Cardiac fibroblast (primary cell): ENCODE measurements at places on chromosomes 1 and 21.

GRCh38 chr21:27536319-27536718, 569.4 kb upstream of the ADAMTS5 start:
- peak; percentile 73 for DNase-seq

- DNase-seq, result peak; percentile 29
Observed at GRCh38 chr1:77313491-77313890, 31.7 kb downstream of the AK5 start.

DNA sequence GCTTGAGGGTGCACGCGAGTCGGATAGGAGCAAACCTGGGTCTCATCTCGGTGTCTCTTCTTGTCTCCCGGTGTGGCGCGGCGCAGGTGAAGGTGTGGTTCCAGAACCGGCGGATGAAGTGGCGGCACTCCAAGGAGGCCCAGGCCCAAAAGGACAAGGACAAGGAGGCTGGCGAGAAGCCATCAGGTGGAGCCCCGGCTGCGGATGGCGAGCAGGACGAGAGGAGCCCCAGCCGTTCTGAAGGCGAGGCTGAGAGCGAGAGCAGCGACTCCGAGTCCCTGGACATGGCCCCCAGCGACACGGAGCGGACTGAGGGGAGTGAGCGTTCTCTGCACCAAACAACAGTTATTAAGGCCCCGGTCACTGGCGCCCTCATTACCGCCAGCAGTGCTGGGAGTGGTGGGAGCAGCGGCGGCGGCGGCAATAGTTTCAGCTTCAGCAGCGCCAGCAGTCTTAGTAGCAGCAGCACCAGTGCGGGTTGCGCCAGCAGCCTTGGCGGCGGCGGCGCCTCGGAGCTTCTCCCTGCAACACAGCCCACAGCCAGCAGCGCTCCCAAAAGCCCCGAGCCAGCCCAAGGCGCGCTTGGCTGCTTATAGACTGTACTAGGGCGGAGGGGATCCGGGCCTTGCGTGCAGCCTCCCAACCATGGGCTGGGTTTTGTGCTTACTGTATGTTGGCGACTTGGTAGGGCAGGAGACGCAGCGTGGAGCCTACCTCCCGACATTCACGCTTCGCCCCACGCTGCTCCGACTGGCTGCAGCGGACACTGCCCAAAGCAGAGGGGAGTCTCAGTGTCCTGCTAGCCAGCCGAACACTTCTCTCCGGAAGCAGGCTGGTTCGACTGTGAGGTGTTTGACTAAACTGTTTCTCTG, 5.1 kb downstream of the HLX start:
- no peak for DNase-seq

DNA sequence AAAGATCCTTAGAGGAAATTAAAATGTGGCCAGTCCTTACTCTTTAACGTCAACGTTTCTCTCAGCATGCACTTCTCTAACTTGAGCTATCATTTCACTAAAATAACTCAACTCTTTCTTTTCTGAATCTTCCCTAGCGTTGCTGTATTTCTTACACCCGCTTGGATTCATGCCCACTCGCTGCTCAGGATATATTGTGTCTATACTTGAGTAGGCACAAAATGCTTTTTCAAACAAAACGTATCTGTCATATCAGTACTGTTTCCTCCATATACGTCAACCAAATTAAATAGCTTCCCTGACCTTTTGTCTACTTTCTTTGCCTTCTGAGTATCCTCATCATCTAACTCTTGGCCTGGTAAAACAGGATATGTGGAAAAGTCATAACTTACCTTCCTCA, 549.7 kb downstream of the SMYD3 start:
- DNase-seq, result no peak

DNA sequence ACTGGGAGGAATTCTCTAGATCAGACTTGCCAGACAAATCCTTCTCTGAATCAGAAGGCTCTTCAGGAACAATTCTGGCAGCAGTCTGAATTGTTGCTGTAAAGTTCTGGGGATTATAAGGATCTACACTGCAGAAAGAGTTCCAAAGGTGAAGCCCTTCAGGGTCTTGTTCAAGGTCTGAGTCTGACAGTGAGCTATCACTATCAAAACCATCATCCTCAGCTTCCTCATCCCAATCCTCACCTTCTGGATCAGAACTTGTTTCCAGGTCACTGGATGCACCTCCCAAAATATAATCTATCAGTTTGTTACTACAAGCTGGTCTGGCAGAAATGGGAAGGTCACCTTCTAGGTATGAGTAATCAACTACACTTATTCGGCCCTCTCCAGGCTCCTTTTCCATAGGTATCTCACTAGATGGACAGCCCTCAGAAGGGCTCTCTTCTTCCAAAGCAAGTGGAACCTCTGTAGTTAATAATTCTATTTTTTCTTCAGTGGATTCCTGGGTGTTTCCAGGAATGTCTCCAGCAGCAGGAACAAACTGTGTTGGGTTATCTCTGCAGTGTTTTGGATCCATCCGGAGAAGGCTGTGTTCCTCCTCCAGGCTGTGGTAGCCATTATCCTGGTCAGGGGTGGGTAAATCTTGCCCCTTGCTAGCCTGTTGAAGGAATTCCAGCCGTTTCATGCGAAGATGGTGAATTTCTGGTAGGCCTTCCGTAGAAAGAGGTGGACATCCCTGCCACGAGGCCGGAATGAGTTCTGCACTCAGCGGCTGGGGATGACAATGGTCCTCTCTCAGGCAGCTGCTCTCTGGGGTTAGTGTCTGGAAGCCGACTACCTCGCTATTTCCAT, 1.6 kb downstream of the PPP1R15B start:
- no peak for DNase-seq

DNA sequence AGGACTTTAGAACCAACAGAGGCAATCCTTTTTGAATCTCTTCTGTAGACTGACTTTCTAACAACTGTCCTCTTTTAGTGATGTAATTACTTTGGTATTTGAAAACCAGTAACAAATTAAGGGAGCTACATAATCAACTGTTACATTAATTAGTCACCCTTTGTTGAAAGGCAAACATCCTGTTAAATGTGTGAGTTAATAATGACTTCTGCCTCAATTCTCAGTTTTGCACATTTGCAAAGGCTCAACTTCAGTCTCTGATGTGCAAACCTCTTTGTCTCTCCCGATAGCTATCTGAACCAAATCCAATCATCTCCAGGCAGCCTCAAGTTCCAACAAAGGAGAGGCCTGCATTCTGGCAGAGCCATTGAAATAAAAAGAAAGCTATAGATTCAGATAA, 135.4 kb upstream of the C8B start:
- DNase-seq, result no peak

- no peak for DNase-seq
Observed at GRCh38 chr1:236677641-236678235, 8.6 kb upstream of the ACTN2 start.

GRCh38 chr1:208433971-208434370, 189.8 kb upstream of the PLXNA2 start:
- DNase-seq, result peak; percentile 9

DNA sequence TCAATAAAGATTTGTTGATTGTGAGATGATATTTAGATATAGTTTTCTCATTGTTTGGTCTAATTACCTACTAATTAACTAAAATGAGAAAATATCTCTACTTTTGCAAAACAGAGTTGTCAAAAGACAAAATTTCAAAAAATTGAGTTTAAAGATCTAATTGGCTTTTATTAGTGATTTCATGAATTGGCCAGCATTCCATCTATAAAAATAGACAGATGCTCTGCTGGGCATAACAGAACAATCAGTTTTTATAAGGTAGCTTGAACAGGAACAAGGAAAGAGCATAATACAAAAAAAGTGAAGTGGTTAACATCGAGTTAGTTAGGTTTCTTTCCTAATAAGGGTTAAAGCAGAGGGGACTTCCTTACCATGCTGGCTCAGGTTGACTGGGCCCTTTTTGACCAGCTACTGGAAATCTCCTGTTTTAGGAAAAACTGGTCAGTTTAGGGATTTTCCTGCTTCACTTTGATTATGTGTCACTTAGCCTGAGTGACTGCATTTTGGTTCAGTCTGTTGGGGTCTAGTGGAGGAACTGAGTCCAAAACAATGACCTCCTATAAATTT, 63.0 kb downstream of the VCAM1 start:
- DNase-seq, result no peak

GRCh38 chr21:23452384-23453083, 2154.7 kb downstream of the MRPL39 start:
- no peak for DNase-seq

DNA sequence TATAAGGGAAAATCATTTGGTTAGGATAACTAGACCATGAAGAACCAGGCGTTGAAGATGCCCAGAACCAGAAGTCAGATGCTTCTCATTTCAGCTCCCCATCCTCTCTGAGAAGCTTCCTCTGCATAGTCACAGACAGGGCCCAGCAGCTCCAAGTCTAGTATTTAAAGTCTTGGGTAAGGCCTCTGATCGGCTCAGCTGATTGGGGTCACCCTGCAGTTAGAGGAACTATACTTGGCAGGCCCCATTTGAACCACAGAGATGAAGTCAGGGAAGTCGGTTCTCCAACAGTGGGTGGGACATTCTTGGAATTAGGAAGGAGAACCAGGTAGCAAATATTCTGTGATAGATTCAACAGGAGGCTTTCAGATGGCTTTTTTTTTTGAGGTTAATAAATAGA, 48.3 kb downstream of the SLC22A15 start:
- DNase-seq, result no peak

DNA sequence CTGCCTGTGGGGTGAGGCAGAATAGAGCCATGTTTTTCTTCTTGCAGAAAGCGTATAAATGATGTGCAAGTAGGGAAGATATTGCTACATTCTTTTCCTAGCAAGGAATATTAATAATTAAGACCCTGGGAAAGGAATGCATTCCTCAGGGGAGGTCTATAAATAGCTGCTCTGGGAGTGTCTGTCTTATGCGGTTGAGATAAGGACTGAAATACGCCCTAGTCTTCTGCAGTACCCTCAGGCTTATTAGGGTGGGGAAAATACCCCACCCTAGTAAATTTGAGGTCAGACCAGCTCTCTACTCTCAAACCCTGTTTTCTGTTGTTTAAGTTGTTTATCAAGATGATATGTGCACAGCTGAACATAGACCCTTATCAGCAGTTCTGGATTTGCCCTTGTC, 155.9 kb upstream of the HMCN1 start:
- no peak for DNase-seq

DNA sequence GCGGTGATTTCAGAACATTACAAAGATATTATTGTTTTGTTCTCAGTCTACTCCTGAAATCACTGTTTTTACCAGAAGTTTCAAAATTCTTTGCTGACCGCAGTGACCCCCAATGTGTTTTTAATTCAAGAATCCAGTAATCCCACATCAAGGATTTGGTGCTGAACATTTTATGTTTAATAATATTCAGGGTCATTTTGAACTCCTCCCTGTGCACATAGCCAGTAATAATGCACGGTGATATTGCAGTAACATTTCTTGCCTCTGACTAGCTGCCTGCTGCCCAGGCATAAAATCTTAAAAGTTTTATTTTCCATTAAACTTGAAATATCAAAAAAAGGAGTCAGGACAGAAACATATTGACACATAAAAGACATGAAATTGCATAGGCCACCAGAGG, 443.4 kb upstream of the NCAM2 start:
- no peak for DNase-seq

- peak; percentile 27 for DNase-seq
Observed at GRCh38 chr1:80211691-80212380, 1205.3 kb upstream of the ADGRL4 start.

- no peak for DNase-seq
Observed at GRCh38 chr1:5245348-5245747, 590.9 kb downstream of the AJAP1 start.

DNA sequence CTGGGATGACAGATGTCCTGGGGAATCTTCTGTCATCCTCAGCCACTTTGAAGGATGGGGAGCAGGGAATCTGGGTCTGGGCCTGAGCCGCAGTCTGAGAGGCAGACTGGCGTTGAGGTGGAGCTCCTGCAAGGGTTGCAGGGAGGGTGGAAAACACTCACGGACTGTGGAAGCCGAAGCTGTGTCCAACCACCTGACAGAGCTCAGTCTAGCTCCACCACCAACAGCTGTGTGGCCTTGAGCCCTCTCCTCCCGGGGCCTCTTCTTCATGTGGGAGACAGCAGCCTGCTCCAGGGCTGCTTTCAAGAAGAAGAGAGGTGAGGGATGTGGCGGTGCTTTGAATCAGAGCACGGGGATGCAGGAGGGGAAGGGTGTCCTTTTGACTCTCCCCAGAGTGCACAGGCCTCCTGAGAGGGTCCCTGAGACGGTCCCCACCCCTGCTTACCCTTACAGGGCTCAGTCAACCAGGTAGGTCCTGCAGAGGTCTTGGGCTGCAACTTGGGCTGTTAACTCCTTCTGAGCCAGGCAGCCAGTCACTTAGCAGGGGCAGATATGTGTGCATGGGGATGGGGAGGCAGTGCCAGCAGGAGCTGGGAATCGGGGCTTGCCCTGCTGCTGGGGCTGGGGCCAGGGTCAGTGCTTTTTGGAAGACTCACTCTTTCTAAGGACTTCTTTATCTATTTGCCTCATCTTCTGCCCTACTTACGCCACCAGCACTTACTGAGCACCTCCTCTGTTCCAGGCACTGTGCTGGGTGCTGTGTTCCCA, 216.3 kb downstream of the PTPRU start:
- DNase-seq, result no peak

GRCh38 chr1:197902454-197903195, at the start of gene C1orf53:
Gene C1orf53 (plus strand): TSS chr1:197902630. CDS start chr1:197902650, 20 bp downstream.
- peak; percentile 92 for DNase-seq

DNA sequence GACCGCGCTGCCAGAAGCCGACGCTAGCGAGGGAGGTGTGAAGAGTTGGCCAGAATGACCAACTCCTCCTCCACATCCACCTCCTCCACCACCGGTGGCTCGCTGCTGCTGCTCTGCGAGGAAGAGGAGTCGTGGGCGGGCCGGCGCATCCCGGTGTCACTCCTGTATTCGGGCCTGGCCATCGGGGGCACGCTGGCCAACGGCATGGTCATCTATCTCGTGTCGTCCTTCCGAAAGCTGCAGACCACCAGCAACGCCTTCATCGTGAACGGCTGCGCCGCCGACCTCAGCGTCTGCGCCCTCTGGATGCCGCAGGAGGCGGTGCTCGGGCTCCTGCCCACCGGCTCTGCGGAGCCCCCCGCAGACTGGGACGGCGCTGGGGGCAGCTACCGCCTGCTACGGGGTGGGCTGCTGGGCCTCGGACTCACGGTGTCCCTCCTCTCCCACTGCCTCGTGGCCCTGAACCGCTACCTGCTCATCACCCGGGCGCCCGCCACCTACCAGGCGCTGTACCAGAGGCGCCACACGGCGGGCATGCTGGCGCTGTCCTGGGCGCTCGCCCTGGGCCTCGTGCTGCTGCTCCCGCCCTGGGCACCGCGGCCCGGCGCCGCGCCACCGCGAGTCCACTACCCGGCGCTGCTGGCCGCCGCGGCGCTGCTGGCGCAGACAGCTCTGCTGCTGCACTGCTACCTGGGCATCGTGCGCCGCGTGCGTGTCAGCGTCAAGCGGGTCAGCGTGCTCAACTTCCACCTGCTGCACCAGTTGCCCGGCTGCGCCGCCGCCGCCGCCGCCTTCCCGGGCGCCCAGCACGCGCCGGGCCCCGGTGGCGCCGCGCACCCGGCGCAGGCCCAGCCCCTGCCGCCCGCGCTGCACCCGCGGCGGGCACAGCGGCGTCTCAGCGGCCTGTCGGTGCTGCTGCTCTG, 1.2 kb downstream of the GPR88 start:
- peak; percentile 11 for DNase-seq

GRCh38 chr1:96968983-96969382, 247.4 kb downstream of the PTBP2 start:
- peak; percentile 66 for DNase-seq
